ENCODE measurements at places on chromosomes 4 and X.

DNA sequence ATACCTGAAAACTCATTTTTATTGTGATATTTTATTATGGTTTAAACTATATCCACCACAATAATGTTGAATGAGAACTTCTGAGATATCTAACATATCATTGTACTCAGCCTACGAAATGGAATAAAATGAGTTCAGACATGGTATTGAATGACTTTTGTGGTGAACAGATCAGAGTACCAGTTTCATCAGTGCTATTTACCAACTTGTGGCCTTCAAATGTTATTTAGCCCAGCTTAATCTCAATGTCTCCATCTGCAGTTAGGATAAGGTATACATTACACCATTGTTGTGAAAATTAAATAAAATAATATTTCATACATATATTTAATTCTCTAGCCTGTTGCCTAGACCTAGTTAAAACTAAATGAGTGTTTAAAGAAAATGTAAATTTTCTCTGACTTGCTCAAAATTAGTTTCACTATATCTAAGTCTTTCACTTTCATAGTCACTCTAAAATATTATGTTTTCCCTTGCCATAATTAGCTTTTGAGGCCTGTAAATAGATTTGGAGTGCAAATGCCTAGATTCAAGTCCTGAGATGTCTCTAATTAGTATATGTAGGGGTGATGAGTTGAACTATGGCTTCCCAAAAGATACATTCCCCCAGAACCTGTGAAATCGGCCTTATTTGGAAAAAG, 594.2 kb downstream of the STPG2 start:
- no peak for DNase-seq

DNA sequence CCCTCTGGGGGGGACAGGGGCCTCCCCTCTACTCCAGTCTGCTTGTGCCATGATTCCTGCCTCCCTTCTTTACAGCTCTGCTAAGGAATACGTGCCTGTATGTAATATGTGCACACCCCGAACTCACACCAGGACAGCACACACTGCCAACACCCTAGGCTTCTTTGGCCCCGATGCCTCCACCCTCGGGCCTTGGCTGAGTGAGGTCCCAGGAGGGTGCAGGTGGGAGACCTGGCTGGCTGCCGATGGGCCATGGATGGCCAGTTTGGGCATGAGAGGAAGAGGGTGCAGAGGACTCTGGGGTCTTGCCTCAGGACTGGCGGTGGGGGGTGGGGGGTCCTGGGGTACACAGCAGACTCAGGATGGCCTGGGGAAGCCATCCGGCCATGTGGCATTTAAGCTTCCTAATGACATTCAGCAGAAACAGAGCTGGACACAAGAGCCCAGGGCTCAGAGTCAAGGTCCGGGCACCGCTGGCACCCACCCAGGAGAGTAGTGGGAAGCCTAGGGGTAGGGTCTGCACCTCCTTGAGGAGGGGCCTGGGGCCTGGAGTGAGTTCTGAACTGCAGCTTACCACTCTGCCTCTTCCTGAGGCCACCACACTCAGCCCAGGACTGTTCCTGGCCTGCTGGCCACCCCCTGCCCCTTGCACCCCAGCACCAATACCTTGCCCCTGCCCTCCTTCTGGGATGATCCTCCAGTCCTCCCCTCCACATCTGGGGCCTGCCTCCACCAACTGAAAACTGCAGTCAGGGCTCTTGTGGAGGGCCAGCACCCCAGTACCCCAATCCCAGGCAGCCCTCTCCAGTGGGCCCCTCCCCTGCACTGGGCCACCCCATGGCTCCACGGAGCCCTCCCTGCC, 2.1 kb upstream of the PCGF3 start:
- DNase-seq = no peak

GRCh38 chr4:1044469-1045192, 33.2 kb downstream of the FGFRL1 start:
- DNase-seq = no peak

- no peak for DNase-seq
Measured at GRCh38 chr4:118235566-118236120, 117.2 kb downstream of the PRSS12 start.

All from activated CD4-positive, alpha-beta T cell treated with anti-CD3 and anti-CD28 coated beads for 4 hours (primary cell).